GM20000 (cell line): ENCODE measurements at places on chromosomes 3 and 15.
A peak's percentile ranks its signal among the peaks of the same experiment; 100 is the strongest.

- DNase-seq: no peak
These were observed 282.9 kb upstream of the COL8A1 start for GRCh38 chr3:99355465-99355864.

DNA sequence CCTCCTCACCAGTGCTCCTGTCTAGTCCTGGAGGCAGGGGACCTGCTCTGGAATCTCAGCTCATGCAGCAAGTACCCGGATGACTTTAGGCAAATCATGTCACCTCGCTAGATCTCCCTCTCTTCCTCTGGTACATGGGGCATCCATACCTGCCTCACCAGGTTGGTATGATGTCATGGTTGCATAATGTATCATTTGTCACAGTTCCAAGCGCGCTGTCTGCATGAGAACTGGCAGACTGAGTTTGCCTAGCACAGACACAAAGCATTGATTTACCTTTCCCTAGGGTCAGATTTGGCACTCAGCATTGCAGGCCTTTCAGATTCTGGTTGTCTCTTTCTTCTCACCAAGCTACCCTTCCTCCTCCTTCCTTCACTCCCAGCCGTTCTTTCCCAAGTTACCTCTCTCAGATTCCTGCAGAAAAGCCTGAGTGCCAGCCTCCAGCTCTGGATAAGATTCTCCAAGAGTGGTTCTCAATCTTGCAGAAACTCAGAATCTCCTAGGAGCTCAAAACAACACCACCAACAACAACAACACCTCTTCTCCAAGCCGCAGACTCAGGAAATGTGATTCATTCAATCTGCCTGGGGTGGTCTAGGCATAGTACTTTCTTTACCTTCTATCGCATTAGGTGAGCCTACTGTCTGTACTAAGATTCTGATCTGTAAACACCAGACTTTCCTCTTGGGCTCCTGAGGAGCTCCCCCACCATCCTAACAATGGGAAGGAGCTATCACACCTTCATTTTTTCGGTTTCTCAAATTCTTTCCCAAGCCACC lies 29.5 kb downstream of the FAM43A start:
- no peak for DNase-seq

DNA sequence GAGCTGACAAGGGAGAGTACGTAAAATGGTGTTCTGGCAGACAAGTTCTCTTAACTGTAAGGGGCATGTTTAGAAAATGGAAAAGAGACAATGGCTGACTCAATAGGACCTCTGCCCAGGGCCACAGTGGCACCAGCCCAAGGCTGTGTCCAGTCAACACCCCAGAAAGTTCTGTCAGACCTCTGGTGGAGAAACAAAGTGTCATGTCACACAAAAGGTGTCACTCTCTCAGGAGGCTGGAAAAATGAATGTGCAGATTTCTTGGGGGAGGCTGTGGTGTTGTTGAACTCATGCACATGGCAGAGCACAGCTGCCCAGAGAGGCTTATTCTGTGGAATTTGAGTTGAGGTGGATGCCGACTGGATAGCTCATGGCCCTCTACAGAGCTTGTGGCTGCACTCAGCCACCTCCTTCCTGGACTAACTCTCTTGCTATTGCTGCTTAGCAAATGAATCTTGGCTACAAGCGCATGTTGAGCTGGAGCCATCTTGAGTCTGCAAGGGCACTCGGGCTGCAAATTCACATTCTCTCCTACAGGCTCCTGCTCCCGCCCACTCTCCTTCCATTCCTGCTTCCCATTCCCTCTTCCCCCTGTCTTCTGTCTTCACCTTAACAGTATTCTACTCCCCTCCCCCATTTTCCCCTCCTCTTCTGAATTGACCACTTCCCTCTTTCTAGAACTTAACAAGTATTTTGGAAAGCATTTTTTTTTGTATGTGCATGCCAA lies 55.8 kb upstream of the SLC7A14 start:
- DNase-seq: no peak

DNA sequence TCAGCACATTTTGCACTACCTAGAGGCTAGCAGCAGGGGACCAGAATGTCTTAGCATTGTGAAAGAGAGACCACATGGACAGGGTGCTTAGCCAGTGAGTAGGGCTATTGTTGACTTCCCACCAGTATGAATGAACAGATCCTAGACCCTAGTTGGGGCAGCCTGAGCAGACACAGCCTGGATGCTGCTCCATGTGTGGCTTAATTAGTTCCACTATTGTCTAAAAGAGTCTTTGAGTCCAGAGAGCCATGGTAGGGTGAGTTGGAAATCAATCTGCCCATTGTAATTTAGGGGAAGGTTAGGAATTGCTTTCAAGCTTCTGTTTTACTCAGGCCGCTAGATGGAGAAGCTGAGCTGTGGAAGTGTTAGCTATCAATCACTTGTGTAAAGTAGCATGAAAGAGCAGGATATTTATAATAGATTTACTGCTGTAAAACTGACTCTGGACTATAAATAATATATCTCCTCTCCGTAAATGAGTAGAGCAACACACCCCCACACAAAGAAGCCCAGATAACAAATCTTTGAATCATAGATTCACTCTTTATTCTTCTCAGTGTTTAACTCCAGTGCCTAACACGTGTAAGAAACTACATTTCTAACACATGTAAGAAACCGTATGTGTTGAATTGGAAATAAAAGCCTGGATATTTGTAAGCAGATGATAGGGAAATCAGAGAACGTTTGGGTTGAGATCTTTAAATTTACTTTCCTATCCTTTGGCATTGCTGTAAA lies 4.1 kb upstream of the GCSAM start:
- DNase-seq: no peak

- no peak for DNase-seq
These were observed 45.4 kb downstream of the MAGEF1 start for GRCh38 chr3:184666442-184666841.

DNA sequence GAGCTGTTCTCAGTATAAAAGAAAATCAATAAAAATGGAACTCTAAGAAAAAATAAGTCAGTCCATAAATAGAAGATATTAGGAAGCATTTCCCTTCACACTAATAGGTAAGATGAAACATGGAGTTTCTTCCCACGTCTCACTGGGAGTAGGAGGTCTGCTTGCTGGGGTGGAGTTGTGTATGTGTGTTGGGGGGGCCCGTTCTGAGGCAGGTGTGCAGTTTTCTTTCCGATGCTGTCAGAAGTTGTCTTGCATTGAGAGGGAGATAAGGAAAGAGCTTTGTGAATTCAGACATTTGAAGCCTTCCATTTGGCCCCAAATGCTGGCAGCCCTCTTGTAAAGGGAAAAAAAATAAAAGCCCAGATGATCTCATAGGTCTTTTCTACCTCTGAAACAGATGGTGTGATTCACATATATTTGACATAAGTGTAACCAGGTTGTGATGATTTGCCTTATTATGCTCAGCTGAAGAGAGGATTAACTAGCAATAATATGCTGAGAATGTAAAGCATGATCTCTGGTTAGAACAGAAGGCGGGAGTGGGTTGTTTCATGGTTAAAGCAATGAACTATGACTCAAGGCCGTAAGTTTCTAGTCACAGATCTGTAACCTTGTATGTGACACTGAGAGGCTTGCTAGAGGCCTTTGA lies 8.8 kb downstream of the RASGRP1 start:
- DNase-seq: peak; percentile 44
